ENCODE measurements at places on chromosomes 2 and 18. TPM values are rescaled to one million over a fixed set of nuclear protein-coding genes. Genes with fewer than 3 reads are reported as not detected.

GRCh38 chr2:145691659-145692058 is 1171.7 kb upstream of the ZEB2 start:
- no peak for DNase-seq

DNA sequence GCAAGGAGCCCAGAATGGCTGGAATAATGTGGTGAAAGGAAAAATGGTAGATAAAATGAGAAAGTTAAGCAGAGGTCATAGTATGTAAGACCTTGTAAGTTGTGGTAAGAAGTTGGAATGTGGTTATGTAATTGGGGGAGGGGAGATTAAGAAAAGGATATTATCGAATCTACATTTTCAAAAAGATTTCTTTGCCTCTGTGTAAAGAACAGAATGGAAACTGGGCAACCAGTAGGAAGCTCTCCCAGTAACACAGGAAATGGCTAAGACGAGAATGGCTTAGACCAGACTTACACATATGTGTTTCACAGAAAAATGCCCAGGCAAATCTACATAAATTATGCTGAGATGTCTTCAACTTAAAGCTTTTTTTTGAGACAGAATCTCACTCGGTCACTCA is 13.2 kb downstream of the MEMO1 start:
- DNase-seq = no peak

GRCh38 chr2:67456428-67456827 is 59.3 kb downstream of the ETAA1 start:
- no peak for DNase-seq

GRCh38 chr18:76490033-76490432 is 5.0 kb downstream of the ZNF516 start:
- DNase-seq = no peak

DNA sequence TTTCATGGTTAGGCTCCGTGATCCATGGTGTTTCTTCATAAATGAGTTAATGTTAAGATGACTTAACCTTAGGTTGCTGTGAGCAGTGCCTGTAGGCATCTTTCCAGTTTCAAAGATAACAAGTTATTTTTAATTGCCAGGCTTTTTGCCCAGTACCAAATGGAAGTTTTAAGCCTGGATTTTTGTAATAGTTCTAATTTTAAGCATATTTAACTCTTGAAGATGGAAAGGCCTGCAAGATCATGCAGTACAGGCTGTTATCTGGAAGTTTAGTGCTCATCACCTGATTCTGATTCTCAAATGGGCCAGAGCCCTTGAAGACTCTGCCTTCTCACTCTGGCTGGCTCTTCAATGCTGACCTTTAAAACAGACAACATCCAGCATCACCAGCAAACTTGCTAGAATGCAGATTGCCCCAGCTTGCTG is 141.3 kb downstream of the NCK2 start:
- DNase-seq = no peak

- no peak for DNase-seq
Measured at GRCh38 chr18:5890331-5891183, 4.8 kb downstream of the TMEM200C start.

GRCh38 chr2:88053934-88054781 is 1.4 kb downstream of the KRCC1 start:
- DNase-seq = no peak

DNA sequence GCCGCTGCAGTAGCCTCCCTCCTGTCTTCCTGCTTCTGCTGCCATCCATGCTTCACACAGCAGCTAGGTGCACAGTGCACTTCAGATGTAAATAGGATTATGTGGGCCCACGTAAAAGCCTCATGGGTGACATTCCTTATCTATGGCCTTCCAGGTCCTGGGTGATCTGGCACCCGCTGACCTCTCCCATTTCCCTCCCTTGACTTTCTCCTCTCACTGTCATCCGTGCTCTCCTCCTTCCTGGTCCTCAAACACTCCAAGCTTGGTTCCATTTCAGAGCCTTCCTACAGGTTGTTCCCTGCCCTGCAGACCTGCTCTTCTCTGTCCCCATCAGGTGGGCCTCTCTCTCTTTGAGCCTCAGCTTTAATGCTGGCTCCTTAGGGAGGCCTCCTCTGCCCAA is 4.0 kb upstream of the SMYD5 start:
- no peak for DNase-seq

The DNAH7 gene
- total RNA-seq = 2.1 TPM

All from kidney epithelial cell (primary cell).